GM03348 (cell line): ENCODE measurements at places on chromosomes 11 and 22.
A peak's percentile ranks its signal among the peaks of the same experiment; 100 is the strongest.

DNA sequence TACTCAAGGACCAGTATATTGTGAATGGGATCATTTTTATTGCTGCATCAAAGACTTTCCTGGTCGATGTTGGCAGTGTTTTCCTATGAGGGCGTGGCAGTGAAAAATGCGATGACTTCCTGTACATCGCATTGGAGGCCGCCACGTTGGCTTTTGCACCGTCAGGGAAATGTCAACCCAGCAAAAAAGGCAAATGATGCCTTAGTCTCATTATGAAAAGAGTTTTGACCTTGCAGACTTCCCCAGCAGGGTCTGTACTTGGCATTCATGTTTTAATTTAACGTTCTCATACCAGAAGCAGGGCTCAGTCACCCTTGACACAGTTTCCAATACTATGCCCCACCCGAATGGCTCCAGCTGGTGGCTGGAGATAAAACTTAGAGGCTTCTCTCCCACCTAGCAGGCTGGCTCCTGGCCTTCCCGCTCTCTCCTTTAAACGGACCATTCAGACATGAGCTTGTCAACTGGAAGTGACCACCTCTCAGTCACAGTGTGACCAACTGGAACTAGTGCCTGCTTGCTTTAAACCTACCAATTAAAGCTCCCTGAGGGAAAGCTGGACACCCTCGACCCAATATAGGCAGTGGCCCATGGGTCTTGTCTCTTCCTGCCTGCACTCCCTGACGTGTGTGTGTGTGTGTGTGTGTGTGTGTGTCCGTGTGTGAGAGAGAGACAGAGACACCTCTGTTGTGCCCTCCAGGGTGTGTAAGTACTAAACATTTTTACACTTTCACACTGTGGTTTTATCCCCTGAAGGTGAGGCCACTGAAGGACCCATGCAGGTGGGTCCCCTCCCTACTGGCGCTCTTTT, 8.7 kb upstream of the GDPD5 start:
- no peak for DNase-seq

- DNase-seq = no peak
These were observed 28.7 kb upstream of the LMO1 start for GRCh38 chr11:8292351-8292750.

DNA sequence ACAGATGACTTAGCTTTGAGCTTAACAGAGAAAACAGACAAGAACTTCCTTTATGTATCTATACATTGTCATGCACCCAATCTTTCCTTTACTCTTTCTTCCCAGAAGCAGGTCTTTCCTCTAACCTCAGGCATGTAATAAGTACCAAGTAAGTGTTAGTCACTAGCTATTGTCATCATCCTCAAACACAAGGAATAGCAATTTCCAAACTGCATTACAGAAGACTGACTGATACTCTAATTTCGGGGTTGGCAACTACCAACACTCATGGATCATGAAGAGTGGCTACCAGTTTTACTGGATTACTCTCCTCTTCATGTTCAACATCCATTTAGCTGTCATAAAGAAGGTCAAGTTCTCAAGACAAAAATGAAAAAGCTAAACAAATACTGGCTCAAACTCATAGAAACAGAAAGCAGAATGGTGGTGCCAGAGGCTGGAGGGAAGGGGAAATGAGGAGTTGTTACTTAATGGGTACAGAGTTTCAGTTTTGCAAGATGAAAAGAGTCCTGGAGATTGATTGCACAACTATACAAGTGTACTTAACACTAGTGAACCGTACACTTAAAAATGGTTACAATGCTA, 111.6 kb downstream of the SIK3 start:
- peak; percentile 58 for DNase-seq

GRCh38 chr11:44008088-44008501, 39.7 kb upstream of the ACCSL start:
- DNase-seq = no peak

GRCh38 chr11:12674571-12674935, 332 bp downstream of the TEAD1 start:
- peak; percentile 59 for DNase-seq

GRCh38 chr11:108672786-108673185, 7.9 kb downstream of the DDX10 start:
- DNase-seq = peak; percentile 50

DNA sequence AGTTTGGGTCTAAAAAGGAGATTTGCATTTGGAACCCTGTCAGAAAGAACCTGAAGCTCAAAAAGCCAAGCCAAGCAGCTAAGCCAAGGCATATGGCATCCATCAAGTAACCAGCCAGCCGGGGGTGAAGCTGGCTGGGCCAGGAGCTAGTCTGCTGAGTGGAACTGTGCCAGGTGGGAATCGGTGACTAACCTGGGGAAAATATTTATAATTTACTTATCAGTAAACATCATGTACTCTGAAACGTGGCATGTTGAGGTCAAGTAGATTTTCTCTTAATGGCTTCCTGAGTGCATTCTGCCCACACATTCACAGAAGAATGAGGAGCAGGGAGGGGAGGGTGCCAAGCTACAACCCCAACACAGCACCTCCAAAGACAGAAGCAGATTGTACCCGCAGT, 70.5 kb upstream of the SESN3 start:
- no peak for DNase-seq

DNA sequence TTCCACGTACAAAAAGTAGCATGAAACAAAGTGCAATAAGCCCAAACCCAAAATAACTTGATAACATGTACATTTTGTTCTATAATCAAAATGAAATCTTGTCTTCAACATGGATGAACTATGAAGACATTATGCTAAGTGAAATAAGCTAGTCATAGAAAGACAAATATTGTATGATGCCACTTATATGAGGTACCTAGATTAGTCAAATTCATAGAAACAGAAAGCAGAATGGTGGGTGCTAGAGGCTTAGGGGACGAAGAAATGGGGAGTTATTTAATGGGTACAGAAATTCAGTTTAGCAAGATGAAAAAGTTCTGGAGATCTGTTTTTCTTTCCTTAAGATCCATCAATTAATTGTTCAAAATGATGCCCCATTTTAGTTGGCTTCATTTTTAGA, 7.5 kb downstream of the PGM2L1 start:
- DNase-seq = no peak

DNA sequence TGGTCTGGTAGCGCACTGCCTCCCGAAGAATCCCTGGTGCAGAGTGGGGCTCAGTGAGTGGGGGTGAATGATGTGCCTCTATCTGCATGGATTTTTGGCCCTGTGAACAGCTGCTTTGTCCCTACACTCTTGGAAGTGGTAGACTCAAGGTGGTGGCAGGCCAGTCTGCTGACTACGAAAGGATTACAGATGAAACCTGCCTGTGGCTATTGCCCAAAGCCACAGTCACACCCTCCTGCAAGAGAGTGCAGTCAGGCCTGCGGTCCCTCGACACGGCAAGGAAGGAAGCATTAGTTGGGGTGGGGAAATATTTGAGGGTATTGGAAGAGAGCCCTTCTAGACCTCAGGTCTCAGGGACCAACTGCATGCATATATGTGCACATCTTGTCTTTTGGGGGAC, 63.7 kb downstream of the DSCAML1 start:
- no peak for DNase-seq

DNA sequence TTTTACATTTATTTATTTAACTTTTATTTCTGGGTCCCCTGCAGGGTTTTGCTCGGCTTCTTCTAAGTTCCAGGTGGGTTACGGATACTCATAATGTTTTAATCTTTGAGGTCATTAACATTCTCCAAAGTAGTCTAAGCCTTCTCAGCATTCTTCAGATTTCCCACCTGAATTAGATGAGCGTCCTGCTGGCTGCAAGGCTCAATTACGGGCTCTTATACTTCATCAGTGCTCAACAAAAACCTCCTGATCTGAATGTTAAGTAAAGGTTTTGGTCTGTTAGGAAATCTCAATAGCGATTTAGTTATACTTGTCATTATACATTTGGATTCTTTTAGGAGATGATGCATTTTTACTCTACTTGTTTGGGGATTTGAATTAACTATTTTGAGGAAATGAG, 27.3 kb upstream of the NFRKB start:
- DNase-seq = no peak

DNA sequence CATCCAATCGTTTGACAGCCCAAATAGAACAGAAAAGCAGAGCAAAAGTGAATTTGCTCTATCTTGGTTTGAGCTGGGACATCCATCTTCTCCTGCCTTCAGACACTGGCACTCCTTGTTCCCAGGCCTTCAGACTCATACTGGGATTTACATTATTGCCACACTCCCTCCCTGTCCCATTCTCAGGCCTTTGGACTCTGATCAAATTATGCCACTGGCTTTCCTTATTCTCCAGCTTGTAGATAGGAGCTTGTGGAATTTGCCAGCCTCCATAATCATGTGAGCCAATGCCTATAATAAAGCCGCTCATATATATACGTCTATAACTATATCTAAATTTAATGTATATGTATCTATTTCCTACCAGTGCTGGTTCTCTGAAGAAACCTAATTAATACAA, 568.3 kb upstream of the KIRREL3 start:
- no peak for DNase-seq

DNA sequence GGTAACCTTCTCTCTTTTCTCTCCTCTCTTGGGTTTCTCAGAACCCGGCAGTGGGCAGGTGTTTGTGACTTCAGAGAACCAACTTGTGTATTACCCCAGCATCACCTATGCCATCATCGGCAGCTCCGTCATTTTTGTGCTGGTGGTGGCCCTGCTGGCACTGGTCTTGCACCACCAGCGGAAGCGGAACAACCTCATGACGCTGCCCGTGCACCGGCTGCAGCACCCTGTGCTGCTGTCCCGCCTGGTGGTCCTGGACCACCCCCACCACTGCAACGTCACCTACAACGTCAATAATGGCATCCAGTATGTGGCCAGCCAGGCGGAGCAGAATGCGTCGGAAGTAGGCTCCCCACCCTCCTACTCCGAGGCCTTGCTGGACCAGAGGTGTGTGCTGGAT, 62.2 kb downstream of the COMMD9 start:
- no peak for DNase-seq
